ENCODE measurements at places on chromosomes 4 and X.
A peak's percentile ranks its signal among the peaks of the same experiment; 100 is the strongest.

DNA sequence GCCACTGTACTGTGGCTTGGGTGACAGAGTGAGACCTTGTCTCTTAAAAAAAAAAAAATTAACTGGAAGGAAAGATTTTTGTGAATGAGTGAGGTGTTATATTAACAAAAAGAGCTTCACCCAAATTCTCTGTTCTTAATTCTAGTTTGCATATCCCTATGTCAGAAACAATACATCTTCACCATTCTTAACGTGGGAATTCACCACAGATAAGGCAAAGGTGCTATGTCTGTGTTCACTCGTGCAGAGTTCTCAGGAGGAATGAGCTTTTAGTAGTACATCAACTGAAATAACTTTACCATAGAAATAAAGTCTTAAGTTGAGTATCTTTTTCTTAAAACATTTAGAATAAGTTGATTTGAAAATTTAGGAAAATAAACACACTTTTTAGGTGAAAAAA is 135.1 kb downstream of the RAPGEF2 start:
- no peak for DNase-seq

DNA sequence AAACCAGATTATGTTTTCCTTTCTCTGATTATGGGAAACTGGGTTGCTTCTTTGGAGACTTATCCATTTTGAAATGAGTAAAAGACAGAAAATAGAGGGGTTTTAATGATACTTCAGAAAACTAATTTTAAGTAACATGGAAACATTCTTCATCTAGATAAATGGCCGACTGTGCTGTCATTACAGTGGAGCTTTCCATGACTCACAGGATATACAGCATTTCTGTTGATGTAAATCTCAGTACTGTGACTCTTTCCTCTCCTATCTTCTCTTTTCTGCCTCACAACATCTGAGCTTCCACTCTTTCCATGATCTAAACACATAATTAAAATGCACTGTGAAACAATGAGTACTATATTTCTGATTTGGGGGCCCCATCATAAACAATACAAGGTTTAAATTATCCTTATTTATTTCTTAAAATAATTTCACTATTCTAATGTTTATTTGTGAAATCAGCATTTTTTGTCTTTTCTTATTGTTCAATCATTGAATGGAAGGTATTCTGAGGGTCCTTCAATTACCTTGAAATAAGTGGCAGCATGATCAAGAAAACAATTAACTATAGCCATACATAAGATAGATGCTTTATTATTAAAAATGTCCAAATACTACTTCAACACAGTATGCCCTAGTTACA is 19.3 kb downstream of the SEC24D start:
- DNase-seq: no peak

GRCh38 chr4:99013884-99014523 is 18.5 kb downstream of the METAP1 start:
- no peak for DNase-seq

- no peak for DNase-seq
Measured at GRCh38 chrX:134671294-134671693, 13.0 kb upstream of the PLAC1 start.

GRCh38 chrX:18574591-18574990 is 97.3 kb downstream of the RS1 start:
- DNase-seq: no peak

DNA sequence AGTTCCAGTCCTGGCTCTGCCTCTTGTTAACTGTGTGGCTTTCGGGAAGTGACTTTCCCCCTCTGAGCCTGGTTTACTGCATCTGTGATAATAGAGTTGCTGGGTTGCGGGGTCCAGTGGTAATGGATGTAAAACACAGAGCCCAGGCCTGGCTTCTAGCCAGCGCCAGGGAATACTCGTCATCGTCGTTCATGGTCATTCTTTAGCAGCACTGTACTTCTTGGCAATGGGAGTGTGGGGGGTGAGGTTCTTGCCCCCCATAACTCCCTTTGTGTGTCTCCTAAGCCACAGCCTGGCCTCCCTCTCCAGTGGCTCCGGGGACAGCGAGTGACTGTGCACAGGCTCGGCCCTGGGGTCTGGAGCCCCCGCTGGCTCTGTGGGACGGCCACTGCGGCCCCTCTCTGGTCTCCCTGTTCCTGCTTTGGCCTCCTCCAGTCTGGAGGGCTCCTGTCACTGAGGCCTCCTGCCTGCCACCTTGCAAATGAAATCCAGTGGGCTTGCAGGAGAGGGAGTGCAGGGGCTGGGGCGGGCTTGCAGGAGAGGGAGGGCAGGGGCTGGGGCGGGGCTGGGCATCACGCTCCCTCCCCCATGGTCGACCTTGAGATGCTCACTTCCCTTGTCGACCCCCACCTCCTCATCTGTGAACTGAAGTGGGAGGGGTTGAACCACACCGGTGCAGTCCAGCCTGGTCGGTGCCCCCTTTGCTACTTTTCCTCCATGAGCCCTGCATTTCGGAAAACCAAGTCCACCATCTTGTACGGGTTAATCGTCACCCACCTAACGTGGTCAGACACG is 13.2 kb downstream of the PSAPL1 start:
- no peak for DNase-seq

DNA sequence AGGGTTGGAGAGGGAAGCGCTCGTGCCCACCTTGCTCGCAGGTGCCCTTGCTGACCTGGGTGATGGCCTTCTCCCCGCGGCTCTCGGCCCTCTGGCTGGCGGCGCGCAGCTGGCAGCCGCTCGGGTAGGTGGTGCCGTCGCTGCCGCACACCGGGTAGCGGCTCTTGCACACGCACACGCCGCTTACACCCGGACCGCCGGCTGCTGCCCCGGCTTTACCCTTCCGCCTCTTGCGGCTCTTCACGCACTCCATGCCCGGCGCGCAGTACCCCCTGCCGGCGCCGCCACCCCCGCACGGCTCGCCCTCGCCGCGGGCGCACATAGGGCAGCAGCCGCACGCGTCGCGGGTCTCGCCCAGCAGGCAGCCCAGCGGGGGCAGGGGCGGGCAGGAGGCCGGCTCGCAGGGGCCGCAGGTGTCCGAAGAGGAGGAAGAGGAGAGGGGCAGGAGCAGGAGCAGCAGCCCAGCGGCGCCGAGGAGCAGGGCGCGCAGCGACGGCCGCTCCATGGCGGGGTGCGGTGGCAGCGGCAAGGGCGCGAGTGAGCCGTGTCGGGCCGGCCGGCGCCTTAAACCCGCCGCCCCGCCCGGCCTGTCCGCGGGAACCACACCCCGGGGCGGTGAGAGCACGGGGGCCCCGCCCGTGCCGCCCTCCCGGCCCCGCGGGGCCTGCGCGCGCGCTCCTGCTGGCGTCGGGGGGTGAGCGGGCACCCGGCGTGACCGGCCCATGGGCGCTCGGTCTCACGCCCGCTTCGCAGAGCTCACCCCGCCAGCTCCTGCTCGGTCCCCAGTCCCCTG is at the start of gene IGFBP7:
TSS of gene IGFBP7 (minus strand) at position 539 of the 793 bp plus-strand sequence. CDS start at position 505, 34 bp downstream.
- no peak for DNase-seq

DNA sequence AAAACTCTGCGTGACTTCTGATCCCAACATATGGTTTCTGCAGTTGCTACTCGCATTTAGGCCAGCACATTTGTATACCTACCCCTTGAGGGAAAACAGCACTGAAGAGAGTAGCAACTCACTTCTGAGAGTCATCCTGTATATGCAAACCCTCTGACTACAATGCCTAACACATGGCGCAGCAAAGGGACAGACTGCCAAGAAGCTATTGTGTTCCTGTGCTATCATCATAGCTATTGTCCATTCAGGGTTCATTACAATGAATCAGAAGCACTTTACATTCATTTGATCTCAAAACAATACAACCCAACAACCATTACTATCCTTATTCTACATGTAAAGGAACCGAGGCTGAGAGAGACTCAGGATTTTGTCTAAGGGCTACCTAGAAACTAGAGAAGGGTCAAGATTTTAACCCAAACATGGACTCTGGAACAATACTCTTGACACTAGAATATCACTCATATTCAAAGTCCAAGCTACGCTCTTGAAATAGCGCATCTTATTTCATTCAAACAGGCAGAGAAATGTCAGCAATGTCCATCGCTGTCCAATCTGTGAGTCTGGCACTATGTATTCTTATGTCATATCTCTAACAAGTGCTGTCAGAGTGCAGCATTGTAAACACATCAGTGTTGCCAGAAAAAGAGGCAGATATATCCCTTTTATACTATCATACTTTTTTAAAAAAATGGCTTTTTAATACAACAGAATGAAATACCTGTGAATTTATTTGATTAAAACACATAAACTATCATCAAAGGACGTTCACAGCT is 173.6 kb downstream of the CORIN start:
- DNase-seq: no peak

DNA sequence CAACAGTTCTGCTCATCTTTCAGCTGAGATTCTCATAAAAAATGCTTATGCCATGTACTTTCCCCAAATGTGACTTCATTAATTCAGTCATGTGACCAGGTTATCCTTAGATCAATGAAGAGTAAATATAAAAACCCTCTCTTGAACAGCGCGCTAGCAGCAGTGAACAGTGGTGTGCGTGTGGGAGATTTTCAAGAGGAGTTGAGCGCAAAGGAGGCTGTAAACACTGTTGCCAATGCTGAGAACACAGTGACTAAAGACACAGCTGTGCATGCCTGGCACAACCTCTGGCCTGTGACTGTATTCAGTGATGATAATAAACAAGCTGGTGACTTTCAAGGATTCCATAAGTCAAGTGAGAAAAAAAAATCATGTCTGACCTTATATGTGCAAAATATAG is 25.1 kb downstream of the MSX1 start:
- no peak for DNase-seq

DNA sequence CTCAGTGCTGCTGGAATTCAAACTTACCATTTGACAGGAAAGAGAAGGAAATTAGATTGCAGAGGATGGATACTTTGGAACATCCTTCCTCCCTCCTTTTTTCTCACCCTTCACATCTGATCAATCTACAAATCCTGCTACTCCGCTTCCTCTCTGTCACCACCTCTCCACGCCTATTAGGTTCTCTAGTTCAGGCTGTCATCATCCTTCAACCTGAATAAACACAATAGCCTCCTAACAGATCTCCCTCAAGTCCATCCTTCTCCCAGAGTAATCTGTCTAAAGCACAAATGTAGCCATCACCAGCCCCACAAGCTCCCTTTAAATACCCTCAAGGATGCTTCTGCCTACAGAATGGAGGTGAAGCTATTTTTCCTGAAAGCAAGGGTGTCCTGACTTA is 20.0 kb upstream of the SLAIN2 start:
- no peak for DNase-seq

GRCh38 chr4:87042986-87043820 is 108.4 kb downstream of the AFF1 start:
- DNase-seq: no peak

- peak; percentile 66 for DNase-seq
Measured at GRCh38 chr4:2930758-2931511, 32.3 kb downstream of the NOP14 start.

DNA sequence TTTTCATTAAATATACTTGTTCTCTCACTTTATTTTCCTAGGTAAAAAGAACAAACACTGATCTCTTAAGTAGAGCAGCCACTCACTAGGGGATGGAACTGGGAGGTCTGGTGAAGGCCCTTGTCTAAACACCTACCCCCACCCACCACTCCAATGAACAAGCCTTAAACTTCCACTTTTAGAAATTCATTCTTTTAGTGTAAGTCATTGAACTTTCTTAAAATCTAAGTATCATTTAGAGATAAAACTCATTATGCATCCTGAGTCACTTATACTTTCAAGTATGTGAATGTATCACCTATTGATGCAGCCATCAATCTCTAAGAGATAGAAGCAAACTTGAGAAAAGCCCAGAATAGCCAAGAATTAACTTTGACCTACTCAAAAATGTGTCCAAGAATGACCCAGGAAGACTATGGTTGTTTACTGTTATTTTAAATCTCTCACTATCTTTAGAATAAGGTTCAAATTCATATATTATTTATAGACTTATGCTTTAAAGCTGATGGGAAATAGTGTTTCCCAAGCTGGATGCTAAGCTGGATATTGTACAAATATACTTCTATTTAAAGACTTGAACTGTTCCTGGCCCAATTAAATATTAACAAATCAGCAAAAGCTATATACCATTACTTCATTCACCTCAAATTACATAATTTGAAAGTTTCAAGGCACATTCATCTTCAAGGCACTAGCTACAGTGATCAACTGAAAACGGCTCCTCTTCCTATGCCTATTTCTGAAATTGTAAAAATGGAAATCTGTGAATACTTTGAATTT is 49.5 kb downstream of the CAMK2D start:
- DNase-seq: no peak

GRCh38 chr4:53592686-53593501 is 1.6 kb upstream of the LNX1 start:
- DNase-seq: no peak

GRCh38 chr4:16329125-16329796 is 103.0 kb upstream of the TAPT1 start:
- DNase-seq: no peak

- no peak for DNase-seq
Measured at GRCh38 chrX:140589657-140590056, 84.8 kb upstream of the SOX3 start.

- DNase-seq: peak; percentile 85
Measured at GRCh38 chr4:76954489-76954888, 4.9 kb downstream of the SEPTIN11 start.

DNA sequence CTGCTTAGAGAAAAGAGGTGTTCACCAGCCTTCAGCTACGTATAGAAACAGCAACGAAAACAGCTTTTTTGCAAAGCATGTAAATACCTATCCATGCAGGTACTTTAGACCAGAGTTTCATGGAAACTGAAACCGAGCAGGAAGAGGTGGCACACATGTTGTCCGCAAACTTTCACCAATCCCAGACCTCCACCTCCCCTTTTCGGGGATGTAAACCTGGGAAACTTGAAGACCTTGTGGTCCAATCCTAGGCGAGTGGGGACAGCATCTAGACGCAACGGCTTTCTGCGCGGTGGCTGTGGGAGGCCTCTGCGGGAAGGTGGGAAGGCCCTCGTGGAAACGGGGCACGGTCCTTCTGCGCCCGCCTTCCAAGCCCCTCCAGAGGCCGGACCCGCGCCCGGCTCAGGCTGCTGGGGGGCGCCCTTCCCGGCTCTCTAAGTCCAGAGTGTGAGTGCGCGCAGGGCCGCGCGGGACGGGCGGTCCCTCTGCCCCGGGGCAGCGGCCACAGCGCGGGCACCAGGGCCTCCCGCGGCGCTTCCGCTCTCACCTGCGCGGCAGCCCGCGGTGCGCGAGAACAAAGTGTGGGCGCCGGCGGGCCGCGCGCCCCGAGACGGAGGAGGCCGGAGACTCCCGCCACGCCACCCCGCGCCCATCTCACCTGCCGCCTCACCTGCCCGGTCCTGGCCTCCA is 830 bp upstream of the SHROOM2 start:
- no peak for DNase-seq

DNA sequence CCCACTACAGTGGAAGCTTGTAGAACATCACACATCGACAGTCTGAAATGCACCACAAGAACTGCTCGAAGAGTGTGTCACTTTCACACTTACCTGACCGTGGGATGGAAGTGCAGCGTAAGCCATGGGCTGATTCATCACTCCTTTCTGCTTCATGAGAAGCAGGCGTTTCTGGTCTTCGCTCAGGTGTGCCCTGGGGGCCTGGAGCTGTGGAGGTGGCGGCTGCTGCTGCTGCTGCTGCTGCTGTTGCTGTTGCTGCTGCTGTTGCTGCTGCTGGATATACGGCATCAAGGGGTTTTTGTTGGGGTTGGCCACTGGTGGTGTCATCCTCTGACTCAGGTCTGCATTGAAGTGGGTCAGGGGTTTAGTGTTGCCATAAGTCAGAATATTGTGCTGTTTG is 223.6 kb downstream of the MGST2 start:
- no peak for DNase-seq

Measured in LNCaP clone FGC (cell line).